Right kidney (tissue), 9 donors: ENCODE measurements at places on chromosomes 1 and 21.

- no peak for DNase-seq
Observed at GRCh38 chr1:208251015-208251414, 6.8 kb upstream of the PLXNA2 start.

GRCh38 chr1:1796466-1796865 lies 18.2 kb upstream of the NADK start:
- no peak for DNase-seq

DNA sequence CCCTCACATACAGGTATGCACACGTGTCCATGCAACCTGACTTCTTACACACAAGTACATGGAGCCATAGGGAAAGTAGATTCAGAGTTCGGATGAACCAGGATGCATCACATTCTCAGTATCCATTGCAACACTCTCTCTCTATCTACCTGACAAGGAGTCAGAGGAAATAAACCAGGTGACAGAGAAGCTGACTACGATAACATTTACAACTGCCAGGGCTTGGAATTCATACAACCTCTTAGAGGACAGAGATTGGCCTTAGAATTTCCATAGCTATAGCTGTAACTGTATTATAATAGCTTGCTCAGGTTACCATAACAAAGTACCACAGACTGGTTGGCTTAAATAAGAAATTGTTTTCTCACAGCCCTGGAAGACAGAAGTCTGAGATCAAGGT lies 116.9 kb upstream of the PALMD start:
- no peak for DNase-seq

DNA sequence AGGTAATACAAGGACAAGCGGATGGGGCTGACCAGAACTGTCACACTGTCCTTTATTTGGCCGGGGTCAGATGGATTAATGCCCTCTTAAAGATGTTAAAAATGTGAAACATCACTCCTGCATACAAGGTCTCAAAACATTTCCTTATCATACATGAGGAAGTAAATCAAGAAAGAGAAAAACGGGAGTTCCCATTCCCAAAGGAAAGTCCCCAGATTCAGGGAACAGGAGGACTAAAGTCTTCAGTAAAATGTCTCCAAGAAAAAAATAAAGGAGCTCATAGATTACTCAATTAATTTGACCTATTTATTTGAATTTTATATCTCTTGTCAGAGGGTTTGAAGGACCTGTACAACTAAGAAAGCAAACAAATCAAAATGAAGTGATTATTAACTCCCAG lies 13.4 kb upstream of the HSD11B1 start:
- DNase-seq: no peak

DNA sequence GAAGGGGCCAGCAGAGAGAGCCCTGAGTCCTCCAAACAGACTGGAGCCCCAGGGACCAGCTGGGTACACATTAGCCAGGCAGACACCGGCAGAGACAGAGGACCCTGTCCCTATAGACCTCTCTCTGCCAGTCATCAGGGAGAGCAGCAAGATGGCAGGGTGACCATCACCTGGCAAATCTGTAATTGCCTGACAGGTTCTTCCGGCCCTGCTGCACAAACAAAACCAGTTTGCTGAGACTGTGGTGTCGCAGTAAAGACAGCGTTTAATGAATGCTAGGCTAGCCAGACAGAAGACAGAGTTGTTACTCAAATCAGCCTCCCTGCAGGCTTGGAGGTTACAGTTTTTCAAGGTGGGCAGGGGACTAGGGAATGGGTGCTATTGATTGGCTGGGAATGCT lies 618.9 kb downstream of the NPHP4 start:
- DNase-seq: no peak

- DNase-seq: no peak
Observed at GRCh38 chr1:51833700-51834099, 44.8 kb downstream of the NRDC start.

DNA sequence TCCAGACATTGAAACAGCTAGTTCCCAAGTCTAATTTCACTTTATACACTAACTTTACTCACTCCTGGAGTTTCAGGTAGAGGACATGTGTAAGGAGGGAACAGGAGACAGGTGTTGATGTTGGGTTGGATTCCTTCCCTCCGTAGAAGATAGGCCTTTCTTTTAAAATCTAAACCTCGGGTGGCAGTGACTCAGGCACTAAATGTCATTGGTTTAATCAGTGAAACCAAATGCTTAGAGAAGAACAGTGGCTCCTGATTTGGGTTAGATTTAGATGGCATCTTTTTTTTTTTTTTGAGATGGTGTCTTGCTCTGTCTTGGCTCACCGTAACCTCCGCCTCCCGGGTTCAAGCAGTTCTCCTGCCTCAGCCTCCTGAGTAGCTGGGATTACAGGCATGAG lies 7.2 kb downstream of the CAP1 start:
- no peak for DNase-seq

GRCh38 chr1:148318123-148318903 lies 164.8 kb downstream of the PPIAL4G start:
- DNase-seq: peak; percentile 49

DNA sequence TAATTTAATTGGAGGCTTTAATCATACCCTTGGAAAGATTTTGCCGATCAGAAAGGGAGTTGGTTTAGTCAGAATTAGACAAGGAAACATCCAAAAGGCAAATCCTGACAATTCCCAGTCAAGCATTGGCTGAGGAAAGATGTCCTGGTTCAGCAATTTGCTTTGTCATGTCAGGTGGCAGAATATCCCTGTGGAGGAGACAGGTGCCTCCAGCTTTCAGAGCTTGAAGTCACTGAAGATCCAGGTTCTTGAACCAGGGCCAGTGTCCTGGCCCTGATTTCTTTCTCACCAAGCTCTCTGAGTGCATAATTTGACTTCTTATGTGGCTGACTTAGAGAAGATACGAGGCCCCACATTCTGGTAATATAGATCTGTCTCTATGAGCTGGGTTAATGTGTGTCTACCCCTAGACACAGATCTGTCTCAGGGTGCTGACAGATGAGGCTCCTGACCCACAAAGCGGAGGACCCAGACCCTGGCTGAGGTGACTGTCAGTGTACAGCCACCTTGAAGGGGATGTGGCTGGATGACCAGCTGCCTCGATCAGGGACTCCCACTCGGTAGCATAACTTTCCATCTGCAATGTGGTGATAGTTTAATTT lies 118.9 kb downstream of the HHAT start:
- no peak for DNase-seq

DNA sequence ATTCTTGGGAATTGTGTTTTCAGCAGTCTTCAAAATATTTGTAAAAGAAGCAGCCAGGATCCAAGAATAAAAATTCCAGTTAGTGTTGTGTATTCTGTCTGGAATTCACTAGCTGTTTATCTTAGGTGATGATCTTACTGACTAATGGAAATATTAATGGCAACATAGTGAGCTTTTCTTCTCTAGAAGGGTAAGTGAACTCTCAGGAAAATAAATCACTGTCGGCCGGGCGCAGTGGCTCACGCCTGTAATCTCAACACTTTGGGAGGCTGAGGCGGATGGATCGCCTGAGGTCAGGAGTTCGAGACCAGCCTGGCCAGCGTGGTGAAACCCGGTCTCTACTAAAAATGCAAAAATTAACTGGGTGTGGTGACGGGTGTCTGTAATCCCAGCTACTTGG lies 87.4 kb upstream of the KIF1B start:
- DNase-seq: no peak

- DNase-seq: no peak
Observed at GRCh38 chr1:117392771-117393170, 25.5 kb downstream of the MAN1A2 start.

- peak; percentile 4 for DNase-seq
Observed at GRCh38 chr21:30434033-30434631, 4.1 kb downstream of the KRTAP13-4 start.

DNA sequence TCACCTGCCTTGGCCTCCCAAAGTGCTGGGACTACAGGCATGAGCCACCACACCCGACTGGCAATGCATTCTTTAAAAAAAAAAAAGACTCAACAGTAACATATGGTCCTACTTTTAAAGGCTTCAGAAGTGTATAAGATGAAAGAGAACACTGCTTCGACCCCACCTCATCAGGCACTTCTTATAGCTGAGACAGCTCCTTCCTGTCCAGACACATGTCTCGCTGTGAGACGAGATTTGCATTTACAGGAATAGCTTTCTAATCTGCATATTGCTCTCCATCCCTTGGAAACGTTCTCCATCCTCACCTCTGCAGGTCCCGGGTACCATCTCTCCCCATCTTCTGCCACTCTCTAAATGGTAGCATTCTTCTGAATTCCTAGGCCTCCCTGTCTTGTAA lies 6.7 kb downstream of the AZIN2 start:
- no peak for DNase-seq

DNA sequence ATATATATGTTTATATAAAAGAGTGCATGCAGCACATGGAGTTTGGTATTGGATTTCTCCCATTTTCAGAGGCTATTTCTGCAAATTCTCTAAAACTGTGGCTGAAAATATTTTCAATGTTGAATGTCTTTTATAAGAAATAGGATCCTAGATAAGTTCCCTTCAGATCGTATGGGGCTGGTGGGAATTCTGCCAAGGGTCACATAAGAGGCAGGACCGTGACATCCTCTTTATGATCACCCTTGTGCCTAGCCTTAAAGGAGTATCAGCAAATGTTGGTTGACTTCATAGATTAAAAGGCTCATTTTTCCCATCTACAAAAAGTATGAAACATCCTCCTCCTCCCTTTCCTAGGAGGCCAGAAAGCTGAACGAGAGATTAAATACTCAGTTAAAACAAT lies 1.3 kb upstream of the IFNAR2 start:
- DNase-seq: no peak

DNA sequence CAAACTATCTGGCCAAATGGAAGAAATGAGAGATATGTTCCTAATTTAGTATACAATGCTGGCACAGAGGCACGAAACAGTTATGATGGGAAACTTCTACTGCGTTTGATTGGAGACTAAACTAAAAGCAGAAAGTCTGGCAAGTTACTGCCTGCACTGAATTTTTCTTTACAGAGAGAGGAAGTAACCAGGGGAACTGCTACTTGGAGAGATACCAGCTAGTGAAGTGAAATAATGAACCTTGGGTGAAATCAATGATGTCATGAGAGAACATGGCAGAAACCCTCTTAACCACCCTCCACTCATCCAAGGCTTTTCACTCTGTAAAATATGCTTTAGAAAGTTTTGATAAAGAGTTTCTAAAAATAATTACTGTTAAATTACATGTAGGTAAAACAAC lies 29.3 kb downstream of the NIBAN1 start:
- no peak for DNase-seq

- no peak for DNase-seq
Observed at GRCh38 chr1:30757352-30758120, at the start of gene LAPTM5. TSS of gene LAPTM5 (minus strand) at chr1:30757774. CDS start at chr1:30757745, 29 bp downstream.

DNA sequence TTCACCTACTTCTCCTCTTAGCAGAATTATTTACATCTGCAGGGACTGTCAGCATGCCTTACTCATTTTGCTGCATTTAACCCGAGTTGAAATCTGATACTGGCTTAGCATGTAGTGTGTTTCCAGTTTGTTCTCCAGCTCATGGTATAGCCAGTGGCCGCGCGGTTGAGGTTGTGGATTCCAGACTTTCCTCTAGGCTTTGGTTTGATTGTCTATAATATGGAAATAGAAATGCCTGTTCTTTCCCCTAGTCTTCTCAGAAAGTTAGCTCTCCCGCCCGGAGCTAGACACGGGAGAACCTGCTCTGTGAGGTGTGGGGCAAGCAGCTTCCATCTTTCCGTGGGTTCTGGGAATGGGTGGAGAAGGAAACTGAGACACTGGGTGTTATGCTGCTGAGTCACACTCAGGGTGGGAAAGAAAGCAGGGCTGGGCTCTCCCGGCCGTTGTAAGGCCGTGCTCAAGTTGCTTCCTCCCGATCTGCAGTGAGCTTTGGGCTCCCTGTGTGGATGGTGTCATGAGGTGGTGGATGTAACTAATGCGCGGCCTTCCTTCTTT lies 206.8 kb upstream of the TMEM51 start:
- DNase-seq: peak; percentile 41

DNA sequence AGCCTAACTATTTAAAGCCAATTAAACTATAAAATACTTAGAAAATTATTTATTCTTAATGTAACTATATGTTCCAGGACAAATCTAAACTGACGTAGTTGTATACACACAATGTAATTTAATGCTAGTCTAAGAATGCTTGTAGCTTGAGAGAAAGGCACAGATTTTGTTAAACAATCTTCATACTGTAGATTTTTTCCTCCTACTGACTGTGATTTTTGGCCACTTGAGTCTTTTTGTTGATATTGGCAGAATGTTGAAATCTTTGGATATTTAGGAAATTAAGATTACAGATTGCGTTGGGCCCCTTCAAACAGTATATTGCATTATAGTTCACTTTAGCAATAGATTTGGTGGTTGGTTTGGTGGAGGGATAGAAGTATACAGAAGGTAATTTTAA lies 40.5 kb downstream of the ATF3 start:
- DNase-seq: no peak

GRCh38 chr1:28032281-28032680 lies 56.1 kb downstream of the EYA3 start:
- DNase-seq: no peak

- no peak for DNase-seq
Observed at GRCh38 chr1:227070638-227071285, 130.7 kb downstream of the COQ8A start.

GRCh38 chr21:38439957-38440356 lies 58.3 kb downstream of the ERG start:
- DNase-seq: no peak

- DNase-seq: no peak
Observed at GRCh38 chr1:8483586-8483985, 165.7 kb downstream of the SLC45A1 start.

DNA sequence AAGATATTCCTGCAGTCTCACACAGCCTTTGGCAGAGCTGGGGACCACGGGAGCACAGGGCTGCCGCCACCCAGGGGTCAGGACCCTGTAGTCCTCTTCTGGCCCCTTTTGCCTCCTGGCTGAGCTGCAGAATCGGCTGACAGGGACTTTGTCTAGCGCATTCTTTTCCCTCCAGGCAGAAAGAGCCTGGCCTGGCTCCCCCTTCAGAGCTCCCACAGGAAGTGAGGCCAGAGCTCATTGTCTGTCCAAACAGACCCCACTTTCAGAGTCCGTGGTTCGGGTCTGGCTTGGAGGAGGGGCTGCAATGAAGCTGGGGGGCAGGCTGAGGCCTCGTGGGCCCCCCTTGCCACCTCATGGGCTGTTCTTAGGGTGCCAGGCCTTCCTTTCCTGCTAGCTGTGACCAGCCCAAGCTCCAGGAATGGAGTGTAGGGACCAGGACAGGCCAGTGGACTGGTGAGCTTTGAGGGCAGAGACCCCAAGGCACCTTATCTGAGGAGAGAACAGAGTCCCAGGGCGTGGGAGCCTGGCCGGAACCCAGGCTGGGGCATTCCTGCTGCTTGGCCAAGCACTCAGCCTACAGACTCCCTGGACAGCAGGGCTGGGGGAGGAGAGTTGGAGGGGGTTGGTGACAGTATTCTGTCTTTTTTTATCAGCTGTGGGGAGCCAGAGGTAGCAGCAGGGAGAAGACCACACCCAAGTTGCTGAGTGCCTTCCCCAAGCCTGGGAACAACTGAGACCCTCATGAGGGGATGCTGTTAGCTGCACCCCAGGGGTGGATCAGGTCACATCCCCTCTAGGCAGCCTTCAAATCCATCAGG lies 4.7 kb downstream of the CELSR2 start:
- DNase-seq: peak; percentile 74

GRCh38 chr1:167756730-167757405 lies 35.1 kb downstream of the MPZL1 start:
- DNase-seq: no peak

DNA sequence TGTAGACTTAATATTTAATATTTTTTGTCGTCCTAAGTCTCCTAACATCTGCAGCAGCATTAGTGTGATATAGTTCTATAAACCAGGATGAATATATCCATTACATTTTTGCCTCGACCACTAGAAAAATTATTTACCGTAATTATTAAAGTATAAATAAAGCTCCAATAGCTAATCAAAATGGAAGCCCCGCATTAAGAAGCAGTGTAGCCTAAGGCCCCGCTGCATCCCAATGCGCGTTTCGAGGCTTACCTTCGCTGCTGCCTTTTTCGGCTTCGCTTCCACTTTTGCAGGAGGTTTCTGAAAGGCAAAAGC lies 891 bp downstream of the HMGN1 start:
- DNase-seq: no peak
